Ovary (tissue), 10 donors: ENCODE measurements at places on chromosomes 7 and 10. TPM values are rescaled to one million over a fixed set of nuclear protein-coding genes. Genes with fewer than 3 reads are reported as not detected.

The CFAP70 gene
- 4.9 TPM for total RNA-seq

The FGL2 gene
- total RNA-seq: 6.3 TPM

GRCh38 chr7:50921114-50921813, 138.6 kb upstream of the GRB10 start:
- no peak overlapping the region for H3K4me3 ChIP-seq
- DNase-seq: no peak
- H3K27me3 ChIP-seq: no peaks in the 10 kb centered on the region
- H3K4me1 ChIP-seq: no peaks in the 10 kb centered on the region

DNA sequence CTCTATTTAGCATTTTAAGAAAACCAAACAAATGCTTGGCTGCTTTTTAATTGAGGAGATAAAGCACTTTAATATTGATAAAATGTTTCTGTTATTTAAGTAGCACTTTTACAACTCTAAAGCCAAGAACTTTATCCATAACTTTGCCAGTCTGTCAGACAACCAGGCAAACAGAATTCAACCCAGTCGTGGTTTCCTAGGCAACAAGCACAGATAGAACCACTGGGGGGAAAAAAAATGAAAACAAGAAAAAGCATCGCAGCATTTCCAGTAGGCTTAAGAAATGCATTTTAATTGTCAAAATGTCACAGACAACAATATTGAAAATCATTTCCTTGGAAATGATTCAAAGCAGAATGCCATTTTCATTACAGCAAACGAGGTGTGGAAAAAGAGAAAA, 323.4 kb downstream of the PARD3 start:
- H3K36me3 ChIP-seq: no peaks in the 10 kb centered on the region
- no peak overlapping the region for H3K27ac ChIP-seq
- DNase-seq: no peak
- H3K4me1 ChIP-seq: peaks cover 4% of the 10 kb centered on the region

DNA sequence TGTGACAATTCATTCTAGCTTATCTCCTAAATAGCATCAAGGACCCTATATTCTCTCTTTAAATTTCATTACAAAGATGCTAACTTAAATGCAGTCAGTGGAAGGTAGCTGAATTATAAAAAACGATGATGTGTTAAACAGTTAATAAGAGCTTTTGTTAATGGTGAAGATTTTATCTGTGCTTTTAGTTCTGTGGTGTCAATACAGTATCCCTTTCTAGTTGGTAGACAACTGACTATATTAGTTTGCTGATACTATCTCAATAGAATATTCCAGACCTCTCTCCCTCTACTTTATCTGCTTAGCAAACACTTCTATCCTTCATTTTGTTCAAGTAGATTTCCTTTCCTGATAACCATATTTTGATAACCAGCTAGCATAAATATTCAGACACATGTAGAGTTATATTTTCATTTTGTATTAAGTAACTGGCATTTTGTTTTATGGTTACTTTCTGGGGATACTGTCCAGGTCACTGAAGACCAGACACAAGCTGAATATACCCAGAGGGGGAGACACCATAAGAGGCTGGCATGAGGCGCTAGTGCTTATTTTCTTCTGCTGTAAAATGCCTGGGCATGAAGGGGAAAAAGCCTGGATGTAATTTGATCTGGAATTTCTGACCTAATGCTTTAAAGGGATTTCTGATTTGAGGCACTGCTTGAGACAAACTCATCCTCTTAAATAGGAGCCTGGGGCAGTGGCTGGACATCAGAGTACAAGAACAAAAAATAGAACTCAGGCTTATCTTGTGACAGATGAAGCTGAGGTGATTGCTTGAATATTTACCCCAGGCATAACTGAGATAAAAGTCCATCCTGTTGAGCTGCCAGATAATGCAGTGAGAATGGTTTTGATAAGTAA, 197.5 kb downstream of the MALRD1 start:
- H3K27ac ChIP-seq: no peak overlapping the region
- no peaks in the 10 kb centered on the region for H3K36me3 ChIP-seq
- no peaks in the 10 kb centered on the region for H3K4me1 ChIP-seq
- H3K4me3 ChIP-seq: no peak overlapping the region
- DNase-seq: no peak
- no peaks in the 10 kb centered on the region for H3K27me3 ChIP-seq

GRCh38 chr10:104336821-104337467, 1.3 kb downstream of the ITPRIP start:
- H3K27me3 ChIP-seq: no peaks in the 10 kb centered on the region
- no peak for DNase-seq
- H3K36me3 ChIP-seq: no peaks in the 10 kb centered on the region
- peak overlapping the region; percentile 92 for H3K4me3 ChIP-seq

GRCh38 chr10:24153537-24153936, 55.4 kb upstream of the KIAA1217 start:
- DNase-seq: no peak
- H3K36me3 ChIP-seq: no peaks in the 10 kb centered on the region
- H3K27me3 ChIP-seq: no peaks in the 10 kb centered on the region

- no peak for DNase-seq
- no peak overlapping the region for H3K27ac ChIP-seq
- H3K36me3 ChIP-seq: no peaks in the 10 kb centered on the region
- no peak overlapping the region for H3K4me3 ChIP-seq
Measured at GRCh38 chr10:84820120-84820519, 491.7 kb downstream of the CCSER2 start.

The CALML5 gene
- total RNA-seq: not detected

- H3K4me1 ChIP-seq: peaks cover 9% of the 10 kb centered on the region
- no peak for DNase-seq
- H3K36me3 ChIP-seq: no peaks in the 10 kb centered on the region
Measured at GRCh38 chr10:44749151-44749550, 162.0 kb upstream of the TMEM72 start.

The MMP21 gene
- 0.91 TPM for total RNA-seq

DNA sequence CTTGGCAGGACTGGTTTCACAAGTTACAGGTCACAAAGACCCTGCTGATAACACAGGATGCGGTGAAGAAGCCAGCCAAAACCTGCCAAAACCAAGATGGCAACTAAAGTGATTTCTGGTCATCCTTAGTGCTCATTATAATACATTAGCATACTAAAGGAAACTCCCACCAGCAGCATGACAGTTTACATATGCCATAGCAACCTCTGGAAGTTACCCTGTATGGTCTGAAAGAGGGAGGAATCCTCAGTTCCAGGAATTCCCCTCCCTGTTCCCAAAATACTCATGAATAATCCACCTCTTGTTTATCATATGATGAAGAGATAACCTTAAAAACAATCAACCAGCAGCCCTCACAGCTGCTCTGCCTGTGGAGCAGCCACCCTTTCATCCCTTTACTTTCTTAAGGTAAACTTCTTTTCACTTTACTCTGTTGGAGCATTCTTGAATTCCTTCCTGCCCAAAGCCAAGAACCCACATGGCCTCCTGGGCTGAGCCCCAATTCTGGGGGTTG, 21.9 kb downstream of the DPY19L1 start:
- no peaks in the 10 kb centered on the region for H3K27me3 ChIP-seq
- H3K27ac ChIP-seq: no peak overlapping the region
- no peaks in the 10 kb centered on the region for H3K36me3 ChIP-seq
- no peak for DNase-seq
- H3K4me1 ChIP-seq: no peaks in the 10 kb centered on the region

The RPEL1 gene
- not detected for total RNA-seq

The SEMA3C gene
- 56.5 TPM for total RNA-seq

- peaks cover 3% of the 10 kb centered on the region for H3K4me1 ChIP-seq
- no peak overlapping the region for H3K4me3 ChIP-seq
- no peaks in the 10 kb centered on the region for H3K27me3 ChIP-seq
- no peaks in the 10 kb centered on the region for H3K36me3 ChIP-seq
- DNase-seq: no peak
- no peak overlapping the region for H3K27ac ChIP-seq
Measured at GRCh38 chr7:70076325-70076724, 478.1 kb downstream of the AUTS2 start.

- no peak overlapping the region for H3K27ac ChIP-seq
- no peaks in the 10 kb centered on the region for H3K36me3 ChIP-seq
Measured at GRCh38 chr10:77188521-77188920, 449.1 kb downstream of the KCNMA1 start.

DNA sequence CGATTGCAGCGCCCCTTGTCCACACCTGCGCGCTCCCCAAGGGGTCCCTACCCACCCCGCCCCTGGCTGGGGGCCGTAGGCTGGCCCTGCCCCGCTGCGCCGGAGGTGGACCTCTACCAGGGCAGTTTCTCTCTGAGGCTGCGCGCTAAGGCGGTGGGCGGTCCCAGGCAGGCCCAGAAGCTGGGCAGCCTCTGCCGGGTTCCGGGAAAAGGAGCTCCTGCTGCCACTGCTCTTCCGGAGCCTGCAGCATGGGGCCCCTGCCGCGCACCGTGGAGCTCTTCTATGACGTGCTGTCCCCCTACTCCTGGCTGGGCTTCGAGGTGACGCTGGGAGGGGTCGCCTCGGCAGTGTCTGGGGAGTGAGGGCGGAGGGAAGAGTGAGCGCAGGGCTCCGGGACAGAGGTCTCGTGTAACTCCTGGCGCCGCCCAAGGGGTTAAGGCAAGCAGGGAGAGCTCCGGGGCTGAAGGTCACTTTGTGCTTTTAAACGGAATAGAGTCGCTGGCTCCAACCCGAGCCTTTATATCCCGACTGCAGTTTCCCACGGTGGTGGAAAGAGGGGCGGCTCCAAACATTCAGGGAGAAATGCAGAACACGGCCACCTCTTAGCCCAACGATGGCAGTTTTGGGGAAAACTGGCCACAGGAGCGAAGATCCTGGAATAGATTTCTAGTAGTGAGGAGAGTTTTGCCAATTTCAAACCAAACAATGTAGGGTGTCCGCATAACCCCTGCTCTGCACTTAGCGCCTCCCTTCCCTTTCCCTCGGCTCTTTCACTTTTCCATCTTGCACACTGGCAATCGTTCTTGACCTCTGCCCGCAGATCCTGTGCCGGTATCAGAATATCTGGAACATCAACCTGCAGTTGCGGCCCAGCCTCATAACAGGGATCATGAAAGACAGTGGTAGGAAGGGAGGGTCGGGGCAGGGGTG, at the start of gene GSTK1:
Gene GSTK1, plus strand, starts transcription at position 176 of the 930 bp plus-strand sequence. Its CDS starts 73 bp downstream, at position 249.
- DNase-seq: peak; percentile 76
- H3K4me1 ChIP-seq: peaks cover 4% of the 10 kb centered on the region
- peak within 1 kb of the TSS; percentile 78 for H3K4me3 ChIP-seq
- H3K27me3 ChIP-seq: no peaks in the 10 kb centered on the region
- peak within 1 kb of the TSS; percentile 50 for H3K27ac ChIP-seq

The WNT8B gene
- total RNA-seq: not detected

DNA sequence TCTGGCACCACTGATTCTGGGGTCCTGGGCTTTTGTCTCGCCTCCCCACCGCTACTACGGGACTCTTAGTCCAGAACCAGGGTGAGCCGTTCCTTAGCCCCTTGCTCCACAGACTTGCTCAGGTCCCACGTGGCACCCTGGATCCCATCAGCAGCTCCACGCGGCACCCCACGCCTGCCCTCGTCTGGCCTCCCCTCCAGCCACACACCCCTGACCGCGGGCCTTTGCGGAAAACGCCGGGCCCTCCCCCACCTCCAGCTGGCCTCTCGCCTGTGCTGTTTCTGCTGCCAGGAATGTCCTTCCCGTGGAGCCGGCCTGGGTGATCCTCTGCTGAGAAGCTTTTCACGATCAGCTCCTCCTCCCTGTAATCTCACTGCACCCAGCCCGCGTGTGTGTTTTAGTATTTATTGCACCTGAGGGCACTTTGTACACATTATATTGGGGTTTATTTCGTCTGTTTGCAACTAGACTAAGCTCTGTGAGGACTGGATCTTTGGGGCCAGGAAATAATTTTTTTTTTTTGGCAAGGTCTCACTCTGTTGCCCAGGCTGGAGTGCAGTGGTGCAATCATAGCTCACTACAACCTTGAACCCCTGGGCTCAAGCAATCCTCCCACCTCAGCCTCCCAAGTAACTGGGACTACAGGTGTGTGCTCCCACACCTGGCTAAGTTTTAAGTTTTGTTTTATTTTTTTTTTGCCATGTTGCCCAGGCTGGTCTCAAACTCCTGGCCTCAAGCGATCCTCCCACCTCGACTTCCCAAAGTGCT, 10.5 kb upstream of the TTYH3 start:
- peaks cover 8% of the 10 kb centered on the region for H3K4me1 ChIP-seq
- no peak overlapping the region for H3K4me3 ChIP-seq
- no peak overlapping the region for H3K27ac ChIP-seq
- H3K27me3 ChIP-seq: no peaks in the 10 kb centered on the region
- peak; percentile 82 for DNase-seq

GRCh38 chr10:97673736-97674525, 13.1 kb downstream of the AVPI1 start:
- no peak overlapping the region for H3K27ac ChIP-seq
- H3K4me1 ChIP-seq: no peaks in the 10 kb centered on the region
- H3K4me3 ChIP-seq: no peak overlapping the region
- H3K27me3 ChIP-seq: no peaks in the 10 kb centered on the region
- DNase-seq: no peak

The DDX56 gene
- 57.2 TPM for total RNA-seq

The ZNF736 gene
- total RNA-seq: 16.3 TPM

GRCh38 chr10:78961760-78962159, 107.0 kb upstream of the ZMIZ1 start:
- H3K27me3 ChIP-seq: no peaks in the 10 kb centered on the region
- DNase-seq: no peak
- no peaks in the 10 kb centered on the region for H3K4me1 ChIP-seq

DNA sequence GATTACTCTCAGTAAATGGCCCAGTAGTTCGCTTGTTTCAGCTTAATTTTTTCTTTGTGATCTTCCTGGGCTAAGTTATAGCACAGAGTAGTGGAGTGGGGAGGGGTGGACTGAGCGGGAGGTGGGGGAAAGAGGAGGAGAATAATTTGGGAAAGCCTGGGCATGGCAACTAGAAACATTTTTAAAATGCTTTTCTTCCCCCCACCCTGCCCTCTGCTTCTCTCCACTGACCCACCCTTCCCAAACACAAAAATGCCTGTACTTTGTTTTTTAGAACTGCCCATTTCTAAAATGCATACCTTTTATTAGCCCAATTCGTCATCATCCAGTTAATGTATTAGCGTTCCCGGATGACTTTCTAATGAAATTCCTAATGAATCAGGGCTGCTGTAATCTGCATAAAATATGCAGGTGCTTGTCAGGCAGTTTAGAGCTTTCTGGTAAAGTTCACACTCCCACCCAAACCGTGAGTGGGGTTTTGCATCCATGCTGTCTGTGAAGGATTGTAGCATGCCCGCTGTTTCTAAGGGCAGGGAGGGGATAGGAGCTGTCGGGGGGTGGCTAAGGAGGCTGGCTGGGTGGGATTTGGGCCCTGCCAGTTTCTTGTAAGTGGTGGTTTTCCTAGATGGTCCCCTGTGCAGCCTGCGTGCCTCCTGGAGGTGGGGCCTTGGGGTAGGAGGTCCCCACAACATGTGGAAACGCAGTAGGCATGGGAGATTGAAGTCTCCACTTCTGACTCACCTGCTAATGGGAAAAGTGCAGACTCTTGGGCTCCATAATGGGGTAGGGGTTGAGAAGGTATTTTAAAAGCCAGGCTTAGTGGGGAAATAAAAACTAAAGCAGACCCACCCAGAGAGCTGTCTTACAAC, 190.3 kb downstream of the TCF7L2 start:
- H3K27me3 ChIP-seq: no peaks in the 10 kb centered on the region
- no peak overlapping the region for H3K4me3 ChIP-seq
- peaks cover 5% of the 10 kb centered on the region for H3K4me1 ChIP-seq
- no peak for DNase-seq
- no peak overlapping the region for H3K27ac ChIP-seq

GRCh38 chr7:151503902-151504714, 15.6 kb downstream of the RHEB start:
- no peak overlapping the region for H3K4me3 ChIP-seq
- no peak overlapping the region for H3K27ac ChIP-seq
- DNase-seq: no peak
- no peaks in the 10 kb centered on the region for H3K36me3 ChIP-seq
- H3K4me1 ChIP-seq: peaks cover 8% of the 10 kb centered on the region

The FAM221A gene
- total RNA-seq: 5.5 TPM

The FAM25C gene
- total RNA-seq: not detected

The NCAPG2 gene
- total RNA-seq: 4.2 TPM
